Muscle of leg (tissue), 16 donors: ENCODE measurements at places on chromosomes 5 and 9.

- no peak for DNase-seq
Measured at GRCh38 chr5:109865637-109866036, 175.9 kb downstream of the MAN2A1 start.

DNA sequence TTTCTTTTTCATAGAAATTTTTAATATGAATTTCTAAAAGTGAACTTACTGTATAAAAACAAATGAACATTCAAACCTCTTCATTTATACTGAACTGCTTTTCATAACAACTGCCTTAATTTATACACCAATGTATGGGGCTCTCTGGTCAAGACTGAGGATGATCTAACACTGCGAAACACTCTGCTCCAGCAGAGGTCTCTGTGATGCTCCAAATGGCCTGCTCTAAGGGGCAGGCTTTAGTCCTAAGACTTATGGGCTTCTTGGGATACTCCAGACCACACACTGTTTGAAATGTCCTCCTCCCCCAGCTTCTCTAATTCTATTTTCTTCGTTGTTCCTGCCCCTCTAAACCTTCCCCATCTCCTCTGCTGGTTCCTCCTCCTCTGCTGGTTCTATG is 58.5 kb downstream of the LIFR start:
- DNase-seq, result peak; percentile 48

DNA sequence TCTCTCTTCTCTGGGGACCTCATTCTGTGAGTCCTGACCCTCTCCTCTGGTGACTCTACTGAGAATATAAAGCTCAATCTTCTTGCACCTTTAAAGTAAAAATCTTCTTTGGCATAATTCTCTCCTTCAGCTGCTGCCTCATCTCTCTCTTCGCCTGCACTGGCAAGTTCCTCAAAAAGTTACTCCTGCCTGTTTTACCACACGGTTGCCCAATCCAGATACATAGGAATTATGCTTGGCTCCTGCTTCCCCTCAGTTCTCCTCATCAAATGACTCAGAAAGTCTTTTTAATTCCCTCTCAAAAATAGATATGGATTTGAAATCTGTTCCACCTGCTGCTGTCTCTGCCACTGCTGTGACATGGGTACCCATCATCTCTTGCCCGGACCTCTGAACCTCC is 14.4 kb upstream of the HRCT1 start:
- no peak for DNase-seq

- DNase-seq, result peak; percentile 96
Measured at GRCh38 chr9:2469681-2470221, 151.8 kb upstream of the VLDLR start.

DNA sequence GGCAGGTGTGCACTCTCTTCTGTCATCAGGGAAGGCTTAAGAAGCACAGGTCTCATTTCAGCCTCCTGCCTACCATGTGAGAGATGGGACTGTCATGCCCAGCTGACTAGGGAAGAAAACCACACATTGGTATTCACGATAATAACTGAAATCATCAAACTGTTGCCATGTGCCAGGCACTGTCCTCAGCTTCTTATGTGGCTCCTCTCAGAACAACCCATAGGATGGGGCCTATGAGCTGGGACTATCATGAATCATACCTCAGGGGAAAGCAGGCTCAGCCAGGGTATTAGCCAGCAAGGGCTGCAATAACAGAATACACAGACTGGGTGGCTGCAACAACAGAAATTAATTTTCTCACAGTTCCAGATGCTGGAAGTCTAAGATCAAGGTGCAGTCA is 3.3 kb downstream of the AFAP1L1 start:
- no peak for DNase-seq

GRCh38 chr9:27183701-27184100 is 74.7 kb downstream of the TEK start:
- no peak for DNase-seq

DNA sequence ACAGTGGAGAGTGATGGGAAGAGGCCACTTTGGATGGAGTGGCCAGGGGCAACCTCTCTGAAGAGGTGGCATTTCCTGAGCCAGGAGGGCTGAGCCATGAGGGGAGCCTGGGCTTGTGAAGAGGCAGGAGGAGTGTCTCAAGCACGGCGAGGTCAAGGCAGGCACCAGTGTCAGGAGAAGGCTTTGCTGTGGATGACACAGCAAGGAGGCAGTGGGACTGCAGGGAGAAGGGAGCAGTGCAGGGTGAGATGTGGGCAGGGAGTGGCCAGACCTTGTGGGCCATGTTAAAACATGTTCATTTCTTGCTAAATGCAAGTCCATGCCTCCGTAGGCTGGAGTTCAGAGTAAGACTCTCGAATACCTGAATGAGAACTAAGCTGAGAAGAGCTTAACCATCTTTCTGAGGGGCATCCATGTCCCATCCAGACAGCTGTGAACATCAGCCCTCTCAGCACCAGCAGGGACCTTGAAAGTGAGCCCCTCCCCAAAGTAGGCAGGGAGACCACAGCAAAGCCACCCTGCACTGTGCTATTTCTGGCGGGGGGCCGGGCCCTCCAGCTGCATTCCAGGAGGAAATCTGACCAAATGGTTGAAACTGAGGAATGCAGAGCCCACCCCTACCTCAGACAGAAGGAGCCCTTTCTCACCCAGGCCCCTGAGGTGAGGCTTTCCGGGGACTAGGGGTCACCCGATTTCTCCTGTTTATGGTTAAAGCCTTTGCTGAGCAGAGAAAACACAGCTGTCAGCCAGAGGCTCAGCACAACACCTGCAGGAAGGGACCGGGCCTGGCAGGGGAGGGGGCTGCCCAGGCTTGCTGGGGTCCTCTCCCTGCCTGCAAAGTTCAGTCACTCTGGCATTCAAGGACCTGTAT is 16.1 kb upstream of the ARSI start:
- no peak for DNase-seq

GRCh38 chr5:169548315-169548714 is 35.3 kb upstream of the SPDL1 start:
- DNase-seq, result peak; percentile 63

DNA sequence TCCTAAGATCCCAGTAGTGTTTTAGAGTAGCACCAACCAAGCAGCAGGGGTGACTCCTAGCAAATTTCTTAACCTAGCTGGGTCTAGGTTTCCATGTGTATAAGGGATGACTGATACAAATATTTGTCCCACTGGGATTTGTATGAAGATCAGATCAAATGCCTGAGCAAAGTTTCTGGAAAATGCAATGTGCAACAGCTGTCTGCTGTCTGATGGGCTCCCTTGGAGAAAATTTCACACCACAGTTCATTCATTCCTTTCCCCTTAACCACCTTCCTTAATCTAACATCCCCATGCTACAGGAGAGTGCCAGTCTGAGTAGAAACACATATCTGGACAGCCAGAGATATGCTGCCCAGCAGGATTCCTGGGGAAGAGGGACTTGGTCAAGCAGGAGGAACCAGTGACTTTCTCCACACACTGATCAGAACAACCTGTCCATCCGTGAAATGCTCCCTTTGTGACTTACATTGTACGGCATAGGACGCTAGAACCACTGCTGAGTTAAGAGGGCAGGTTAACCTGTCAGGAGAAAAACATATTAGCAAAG is 53.3 kb downstream of the PTPN3 start:
- DNase-seq, result no peak
